ENCODE measurements at places on chromosomes 12 and 14.

- no peak for DNase-seq
These were observed 657.6 kb downstream of the MED13L start for GRCh38 chr12:115619889-115620288.

DNA sequence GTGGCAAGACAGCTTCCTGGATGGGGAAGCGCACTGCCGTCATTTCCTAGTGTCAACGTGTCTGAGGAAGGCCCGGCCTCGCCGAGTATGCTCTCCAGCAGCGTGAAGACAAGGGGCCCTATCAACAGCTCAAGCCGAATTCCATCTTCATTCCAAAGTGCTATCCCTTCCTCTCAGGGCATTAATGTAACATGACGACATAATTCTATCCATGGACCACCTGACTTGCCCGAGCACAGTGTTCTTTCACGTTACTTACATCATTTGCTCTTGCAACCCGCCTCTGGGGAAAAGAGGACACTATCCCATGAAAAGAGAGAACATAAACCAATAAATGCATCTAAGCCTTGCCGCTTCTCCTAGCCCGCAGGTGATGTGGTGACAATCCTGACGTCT is 22.9 kb downstream of the CCDC92 start:
- no peak for DNase-seq

DNA sequence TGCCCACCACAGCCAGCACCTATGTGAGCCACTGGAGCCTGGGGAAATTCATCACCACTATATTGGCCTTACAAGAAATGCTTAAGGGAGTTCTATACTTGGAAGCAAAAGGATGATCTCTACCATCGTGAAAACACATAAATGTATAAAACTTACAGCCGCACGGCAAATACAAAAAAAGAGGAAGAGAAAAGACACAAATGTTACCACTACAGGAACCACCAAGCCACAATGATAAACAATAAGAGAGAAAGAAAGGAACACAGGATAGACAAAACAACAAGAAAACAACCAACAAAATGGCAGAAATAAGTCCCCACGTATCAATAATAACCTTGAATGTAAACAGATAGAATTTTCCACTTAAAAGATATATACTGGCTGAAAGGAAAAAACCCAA is 267.5 kb downstream of the TMEM121 start:
- no peak for DNase-seq

GRCh38 chr12:95495433-95495832 is 21.5 kb downstream of the METAP2 start:
- DNase-seq: no peak

DNA sequence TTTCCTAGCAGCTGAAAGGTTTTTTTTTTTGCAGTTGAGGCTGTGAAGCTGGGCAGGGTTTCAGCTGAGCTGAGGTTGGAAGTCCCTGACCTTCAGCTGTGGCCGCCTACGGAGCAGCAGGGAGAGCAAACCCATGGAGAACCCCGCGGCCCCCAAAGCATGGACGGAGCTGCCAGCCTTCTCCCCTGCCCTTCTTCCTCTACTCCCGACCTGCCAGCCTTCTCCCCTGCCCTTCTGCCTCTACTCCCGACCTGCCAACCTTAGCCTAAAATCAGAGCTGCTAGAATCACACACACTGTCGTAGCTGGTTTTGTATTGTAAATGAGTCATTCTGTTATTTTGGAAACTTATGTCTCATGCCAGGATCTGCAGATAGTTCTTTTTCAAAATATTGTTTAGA is 74.6 kb downstream of the PPP2R5C start:
- no peak for DNase-seq

DNA sequence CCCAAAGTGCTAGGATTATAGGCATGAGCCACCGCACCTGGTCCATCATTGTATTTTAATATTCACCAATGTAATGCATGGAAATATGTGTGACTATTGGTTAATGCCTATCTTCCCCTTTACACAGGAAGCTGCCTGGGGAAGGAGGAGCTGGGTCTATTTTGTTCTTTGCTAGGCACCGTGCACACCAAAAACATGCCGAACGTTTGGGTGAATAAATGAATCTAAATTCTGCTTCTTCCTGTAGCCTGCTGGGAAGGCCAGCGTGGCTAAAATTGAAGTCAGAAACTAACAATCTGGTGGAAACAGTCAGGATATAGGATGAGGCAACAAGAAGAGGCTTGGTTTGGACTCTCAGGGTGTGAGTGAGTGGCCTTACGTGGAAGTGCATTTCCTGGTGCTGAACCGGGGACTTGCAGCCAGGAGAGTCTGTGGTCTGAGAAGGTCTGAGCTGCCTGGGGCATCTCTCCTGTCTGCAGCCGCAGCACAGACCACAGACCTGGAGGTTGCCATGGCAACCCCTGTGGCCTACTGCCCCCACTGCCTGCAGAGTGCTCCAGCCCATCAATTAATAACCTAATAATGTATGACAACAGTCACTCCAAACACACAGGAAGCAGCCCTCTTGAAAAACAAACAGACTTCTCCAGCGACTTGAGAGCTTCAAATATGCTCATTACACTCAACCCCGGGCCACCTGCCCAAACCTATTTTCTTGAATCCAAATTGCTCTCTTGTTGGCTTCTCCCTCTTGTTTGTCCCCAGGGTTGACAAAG is 5.5 kb upstream of the GPR68 start:
- DNase-seq: no peak

- DNase-seq: no peak
These were observed 85.6 kb downstream of the SLC2A13 start for GRCh38 chr12:40020261-40020691.

- DNase-seq: peak; percentile 23
These were observed at the start of gene LTBP2 for GRCh38 chr14:74611650-74612349. TSS of gene LTBP2 (minus strand) at chr14:74612237. CDS start at chr14:74611944, 293 bp downstream.

DNA sequence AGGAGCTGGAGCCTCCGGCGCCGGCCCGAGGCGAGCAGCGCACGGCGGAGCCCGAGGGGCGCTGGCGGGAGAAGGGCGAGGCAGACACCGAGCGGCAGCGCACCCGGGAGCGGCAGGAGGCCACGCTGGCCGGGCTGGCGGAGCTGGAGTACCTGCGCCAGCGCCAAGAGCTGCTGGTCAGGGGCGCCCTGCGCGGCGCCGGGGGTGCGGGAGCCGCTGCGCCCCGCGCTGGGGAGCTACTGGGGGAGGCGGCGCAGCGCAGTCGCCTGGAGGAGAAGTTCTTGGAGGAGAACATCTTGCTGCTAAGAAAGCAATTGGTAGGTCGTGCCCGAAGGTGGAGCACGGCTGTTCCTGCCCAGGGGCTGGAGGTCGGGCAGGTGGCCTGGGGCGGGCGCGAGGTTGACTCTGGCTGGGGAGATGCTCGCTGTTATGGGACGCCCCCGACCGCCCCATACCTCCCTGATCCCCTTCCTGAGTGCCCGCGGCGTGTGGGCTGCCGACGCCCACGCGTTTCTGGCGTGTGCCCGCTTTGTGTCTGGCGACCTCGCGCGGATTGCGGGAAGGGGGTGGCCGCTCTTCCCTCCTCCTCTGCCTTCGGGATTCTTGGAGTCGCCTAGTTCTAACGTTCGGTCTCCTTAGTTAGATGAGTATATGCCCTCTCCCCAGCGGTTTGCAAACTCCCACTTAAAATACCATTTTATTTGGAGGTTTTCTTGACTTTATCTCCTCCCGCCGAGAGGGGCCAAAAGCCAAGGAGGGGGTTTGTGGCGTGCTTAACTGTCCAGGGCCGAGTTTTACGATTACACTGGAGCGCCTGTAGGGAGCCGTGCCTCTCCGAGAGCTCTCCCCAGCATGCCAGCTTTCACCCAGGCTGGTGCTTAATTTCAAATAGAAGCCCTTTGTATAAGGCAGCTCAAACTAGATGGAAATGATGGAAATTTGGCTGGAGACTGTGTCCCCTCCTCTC is 752 bp downstream of the DACT1 start:
- DNase-seq: peak; percentile 39

- no peak for DNase-seq
These were observed 26.9 kb downstream of the TBX3 start for GRCh38 chr12:114656906-114657596.

DNA sequence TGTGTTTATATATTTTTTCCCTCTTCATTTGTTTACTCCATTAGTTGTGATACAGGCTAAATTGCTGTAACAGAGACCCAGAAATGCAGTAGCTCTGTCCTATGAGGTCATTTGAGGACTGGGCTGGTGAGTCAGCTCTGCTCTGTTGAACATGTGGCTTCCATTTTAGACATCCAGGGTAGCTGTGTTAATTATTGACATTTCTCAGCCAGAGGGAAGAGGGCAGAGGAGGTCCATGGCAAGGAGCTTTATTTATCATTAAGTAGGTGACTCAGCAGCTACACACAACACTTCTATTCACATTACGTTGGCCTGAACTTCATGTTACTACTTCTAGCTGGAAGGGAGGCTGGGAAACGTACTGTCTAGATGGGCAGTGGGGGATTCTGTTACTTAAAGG is 85.4 kb downstream of the PTCSC3 start:
- DNase-seq: no peak

DNA sequence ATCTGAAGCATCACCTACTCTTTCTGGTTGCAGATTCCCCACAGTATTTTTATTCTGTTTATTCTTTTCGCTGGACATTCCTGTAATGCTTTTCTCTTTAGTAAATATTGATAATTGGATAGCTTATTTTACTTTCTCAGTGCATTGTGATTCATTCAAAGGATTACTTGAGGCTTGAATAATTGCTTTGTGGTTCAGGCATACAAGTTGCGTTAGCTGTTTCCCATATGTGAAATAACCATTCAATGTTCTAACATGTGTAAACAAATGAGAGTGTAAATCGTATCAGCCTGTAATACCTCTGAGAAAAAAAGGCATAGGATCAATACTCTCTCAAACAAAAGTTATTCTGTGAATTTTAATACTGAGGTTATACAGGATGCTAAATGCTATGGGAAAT is 1004.2 kb upstream of the SEL1L start:
- no peak for DNase-seq

GRCh38 chr12:130987151-130987931 is 33.6 kb downstream of the ADGRD1 start:
- DNase-seq: no peak

DNA sequence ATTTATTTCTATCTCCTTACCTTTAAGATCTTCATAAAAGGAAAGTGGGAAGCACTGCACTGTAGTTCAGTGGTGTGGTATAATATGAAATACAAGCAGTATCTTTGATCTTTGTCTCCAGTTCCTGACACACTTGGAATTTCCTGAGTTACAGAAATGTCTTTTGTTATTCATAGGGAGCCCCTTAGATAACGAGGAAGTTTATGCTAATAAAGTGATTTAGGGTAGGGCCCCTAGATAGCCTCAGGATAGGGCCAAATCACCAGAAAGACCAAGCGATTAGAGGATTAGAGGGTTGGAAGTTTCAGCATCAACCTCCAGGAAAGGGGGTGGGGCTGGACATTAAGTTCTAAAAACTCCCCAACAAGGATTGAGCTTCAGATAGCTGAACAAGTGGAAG is 29.9 kb upstream of the DDHD1 start:
- DNase-seq: no peak

GRCh38 chr14:97393244-97393643 is 596.1 kb downstream of the VRK1 start:
- DNase-seq: no peak

DNA sequence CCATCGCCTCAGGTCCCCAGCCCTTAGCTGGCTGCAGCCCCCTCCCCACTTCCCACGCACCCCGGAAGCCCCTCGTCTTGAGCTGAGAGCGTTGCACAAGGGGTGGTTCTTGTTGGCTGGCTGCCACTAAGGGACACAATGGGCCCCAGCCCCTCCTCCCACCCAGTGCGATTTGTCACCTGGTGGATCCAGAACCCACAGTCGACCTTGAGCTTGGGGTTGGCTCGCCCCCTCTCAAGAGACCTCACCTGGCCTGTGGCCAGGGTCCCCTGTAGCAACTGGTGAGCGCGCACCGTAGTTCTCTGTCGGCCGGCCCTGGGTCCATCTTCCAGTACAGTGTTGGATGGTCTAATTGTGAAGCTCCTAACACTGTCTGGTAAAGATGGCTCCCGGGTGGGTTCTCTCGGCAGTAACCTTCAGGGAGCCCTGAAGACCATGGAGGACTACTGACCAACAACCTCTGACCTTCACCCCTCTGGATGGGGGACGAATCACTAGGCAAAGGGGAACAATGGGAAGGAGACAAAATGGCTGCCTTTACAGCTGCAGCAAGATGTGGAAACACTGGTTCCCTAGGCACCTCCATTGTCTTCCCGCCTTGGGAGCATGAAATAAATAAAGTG is 6.6 kb downstream of the PHB2 start:
- no peak for DNase-seq

- DNase-seq: no peak
These were observed 27.7 kb downstream of the PKP2 start for GRCh38 chr12:32868885-32869284.

DNA sequence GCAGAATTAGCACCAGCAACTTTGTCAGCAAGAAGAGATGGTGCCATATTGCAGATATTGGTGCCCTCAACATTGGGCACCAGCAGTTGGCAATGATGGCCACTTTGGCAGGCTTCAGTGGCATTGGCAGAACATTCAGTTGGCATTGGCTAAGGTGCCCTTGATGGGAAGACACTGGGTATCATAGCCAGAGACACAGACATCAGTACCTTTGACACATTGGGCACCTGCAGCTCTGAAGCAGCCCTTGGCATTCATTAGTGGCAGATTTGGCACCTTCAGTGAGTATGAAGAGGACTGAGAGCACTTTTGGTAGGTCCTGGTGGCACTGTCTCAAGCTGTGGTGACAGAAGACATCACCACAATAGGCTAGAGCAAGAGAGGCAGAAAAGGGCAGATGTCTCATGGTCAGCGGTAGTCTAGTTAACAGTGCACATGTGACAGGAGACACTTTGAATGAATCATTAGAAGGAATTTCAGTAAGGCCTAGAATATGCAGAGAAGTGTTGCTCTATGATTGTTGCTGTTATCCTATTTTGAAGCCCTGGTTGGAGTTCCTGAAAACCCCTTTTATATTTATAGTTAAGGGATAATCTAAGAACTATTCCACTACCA is 422.2 kb downstream of the APAF1 start:
- no peak for DNase-seq

- no peak for DNase-seq
These were observed 1929.9 kb upstream of the SEL1L start for GRCh38 chr14:83463500-83464098.

DNA sequence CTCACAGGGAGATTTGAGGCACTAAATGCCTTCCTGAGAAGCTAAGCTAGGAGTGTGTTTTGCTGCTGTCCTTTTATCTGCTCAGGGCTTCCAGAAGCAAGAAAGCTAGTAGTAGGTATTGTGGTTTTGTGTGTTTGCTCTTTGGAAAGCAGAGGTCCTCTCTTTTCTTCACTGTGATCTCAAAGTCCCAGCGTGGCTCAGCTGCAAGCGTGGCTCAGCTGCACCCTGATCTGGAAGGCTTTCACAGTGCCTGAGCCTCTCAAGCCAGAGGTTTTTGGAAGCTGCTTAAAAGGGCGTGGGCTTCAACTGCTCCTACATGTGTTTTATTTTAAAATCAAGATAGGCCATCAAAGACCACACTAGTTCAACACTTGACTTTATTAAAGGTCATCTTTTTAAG is 337.4 kb upstream of the RGS6 start:
- DNase-seq: no peak

DNA sequence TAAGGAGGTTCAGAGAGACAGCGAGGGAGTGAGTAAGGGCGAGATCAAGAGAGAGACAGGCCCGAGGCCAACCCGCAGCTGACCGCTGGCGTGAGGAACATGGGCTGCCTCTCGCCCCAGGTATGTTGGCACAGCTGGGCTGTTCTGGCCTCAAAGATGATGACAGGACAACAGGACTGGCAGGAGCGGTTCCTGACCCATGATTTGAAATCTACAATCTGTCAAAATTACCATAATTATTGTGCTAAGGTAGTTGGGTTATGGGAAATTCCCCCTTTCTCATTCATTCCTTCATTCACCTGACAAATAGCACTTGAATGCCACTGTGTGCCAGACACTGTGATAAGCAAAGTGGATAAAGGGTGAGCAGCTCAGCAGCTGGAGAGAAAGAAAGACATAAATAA is 5.1 kb upstream of the ENDOU start:
- DNase-seq: no peak
